Stimulated activated CD4-positive, alpha-beta T cell treated with anti-CD3 and anti-CD28 coated beads, Interleukin-1b, Interleukin-23, amount 100 ng/mL, for 1 hour (primary cell): ENCODE measurements at places on chromosomes 11 and 22.

DNA sequence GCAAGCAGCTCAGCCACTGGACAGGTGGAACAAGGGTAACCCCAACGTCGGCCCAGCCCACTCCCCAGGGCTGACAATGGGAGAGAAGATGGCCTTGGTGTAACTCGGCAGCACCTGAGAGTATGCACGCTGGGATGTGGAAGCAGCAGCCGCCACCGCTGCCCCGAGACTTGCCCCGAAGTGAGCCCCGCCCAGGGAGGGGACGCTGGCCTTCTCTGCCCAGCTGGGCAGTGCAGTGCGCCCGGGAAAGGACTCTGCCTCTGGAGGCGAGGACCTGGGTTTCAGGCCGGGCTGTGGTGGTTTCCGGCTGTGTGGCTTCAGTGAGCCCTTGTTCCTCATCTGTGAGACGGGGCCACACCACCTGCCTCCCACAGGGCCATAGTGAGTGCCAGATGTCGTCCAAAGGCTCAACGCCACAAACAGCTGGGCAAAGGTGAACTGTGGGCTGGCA, 8.6 kb upstream of the POLDIP3 start:
- no peak for DNase-seq

GRCh38 chr11:107859459-107860239, 1.1 kb upstream of the SLC35F2 start:
- no peak for DNase-seq

- no peak for DNase-seq
Observed at GRCh38 chr11:94303966-94304958, at the start of gene IZUMO1R. Gene IZUMO1R (plus strand): TSS chr11:94304580. CDS start chr11:94305637, 1,057 bp downstream.

DNA sequence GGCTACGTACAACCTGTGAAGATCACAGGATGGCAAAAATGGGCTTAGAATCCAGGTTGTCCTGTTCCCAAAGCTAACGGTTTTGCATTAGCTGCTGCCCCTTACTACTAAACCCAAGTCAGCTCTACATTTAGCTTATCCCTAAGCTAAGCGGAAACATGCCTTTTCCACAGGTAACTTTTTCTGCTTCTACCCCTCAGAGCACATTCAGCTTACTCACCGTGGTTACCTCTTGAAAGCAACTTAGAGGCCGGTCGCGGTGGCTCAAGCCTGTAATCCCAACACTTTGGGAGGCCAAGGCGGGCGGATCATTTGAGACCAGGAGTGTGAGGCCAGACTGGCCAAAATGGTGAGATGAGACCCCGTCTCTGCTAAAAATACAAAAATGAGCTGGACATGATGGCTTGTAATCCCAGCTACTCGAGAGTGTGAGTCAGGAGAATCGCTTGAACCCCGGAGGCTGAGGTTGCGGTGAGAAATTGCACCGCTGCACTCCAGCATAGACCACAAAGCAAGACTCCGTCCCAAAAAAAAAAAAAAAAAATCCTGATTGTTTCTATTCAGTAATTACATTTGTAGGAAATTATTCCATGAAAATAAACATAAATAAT, 790 bp upstream of the TMEM41B start:
- DNase-seq, result no peak

GRCh38 chr22:46942799-46943785, 180.6 kb downstream of the TBC1D22A start:
- no peak for DNase-seq

GRCh38 chr11:127627629-127628457, 627.3 kb upstream of the KIRREL3 start:
- DNase-seq, result no peak

DNA sequence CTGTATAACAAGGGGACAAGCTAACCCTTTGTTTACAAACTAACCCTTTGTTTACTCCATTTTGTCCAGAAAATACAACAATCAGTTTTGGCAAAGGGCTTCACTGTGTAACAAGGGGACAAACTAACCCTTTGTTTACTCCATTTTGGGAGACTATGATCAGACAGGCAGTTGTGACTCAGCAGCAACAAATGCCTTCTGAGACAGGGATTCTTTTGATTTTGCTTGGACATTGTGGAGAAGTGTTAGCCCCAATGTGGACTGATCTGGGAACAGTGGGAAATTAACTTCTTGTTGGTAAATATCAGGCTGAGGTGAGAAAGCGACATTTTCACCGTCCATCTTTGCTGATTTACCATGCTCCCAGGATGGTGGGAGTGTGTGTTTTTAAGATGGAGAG, 983 bp downstream of the EHF start:
- no peak for DNase-seq

- DNase-seq, result no peak
Observed at GRCh38 chr11:71339396-71339881, 87.1 kb upstream of the SHANK2 start.

GRCh38 chr11:120032766-120033390, 105.0 kb downstream of the TRIM29 start:
- no peak for DNase-seq

DNA sequence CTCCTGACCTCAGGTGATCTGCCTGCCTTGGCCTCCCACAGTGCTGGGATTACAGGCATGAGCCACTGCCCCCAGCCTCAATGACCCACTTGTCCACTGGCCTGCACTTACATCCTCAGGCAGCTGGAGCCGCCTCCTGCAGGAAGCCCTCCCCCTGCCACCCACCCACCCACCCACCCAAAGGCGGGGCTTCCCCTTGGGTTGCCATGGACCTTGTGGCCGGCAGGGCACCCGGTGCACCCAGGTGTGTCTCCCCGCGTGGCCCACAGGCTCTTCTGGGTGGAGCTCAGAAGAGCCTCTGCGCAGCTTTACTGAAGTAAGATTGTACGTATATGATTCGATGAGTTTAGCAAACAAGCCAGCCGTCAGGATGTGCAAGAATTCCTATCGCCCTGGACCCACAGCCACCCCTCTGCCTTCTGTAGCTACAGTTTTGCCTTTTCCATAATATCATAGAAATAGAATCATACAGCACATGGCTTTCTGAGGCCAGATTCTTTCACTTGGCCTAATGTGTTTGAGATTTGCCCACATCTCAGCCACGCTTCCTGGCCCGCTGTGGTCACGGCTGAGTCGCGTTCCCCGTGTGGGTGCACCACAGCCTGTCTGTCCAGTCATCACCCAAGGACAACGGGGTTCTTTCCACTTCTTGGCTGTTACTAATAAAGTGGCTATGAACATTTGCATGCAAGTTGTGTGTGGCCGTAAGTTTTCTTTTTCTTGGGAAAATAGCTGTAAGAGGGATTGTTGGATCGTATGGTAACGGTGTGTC, 5.3 kb upstream of the BRSK2 start:
- no peak for DNase-seq

DNA sequence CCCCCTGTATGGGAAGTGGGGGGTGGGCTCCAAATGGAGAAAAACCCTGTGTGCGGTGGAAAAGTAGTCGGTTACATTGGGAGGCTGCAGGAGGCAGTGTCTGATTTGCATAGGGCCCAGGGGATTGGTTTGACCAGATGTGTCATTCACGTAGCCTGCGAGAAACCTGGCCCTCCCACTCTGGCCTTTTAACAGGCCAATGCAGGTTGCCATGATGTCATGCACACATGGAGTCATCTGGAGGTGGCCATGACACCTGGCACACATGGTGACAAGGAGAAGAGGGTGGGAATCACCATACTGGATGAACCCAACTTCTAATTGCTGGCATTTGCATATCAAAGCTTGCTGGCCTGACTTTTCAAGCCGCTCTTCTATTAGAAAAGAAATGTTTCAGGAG, 50.6 kb downstream of the FAM181B start:
- no peak for DNase-seq

DNA sequence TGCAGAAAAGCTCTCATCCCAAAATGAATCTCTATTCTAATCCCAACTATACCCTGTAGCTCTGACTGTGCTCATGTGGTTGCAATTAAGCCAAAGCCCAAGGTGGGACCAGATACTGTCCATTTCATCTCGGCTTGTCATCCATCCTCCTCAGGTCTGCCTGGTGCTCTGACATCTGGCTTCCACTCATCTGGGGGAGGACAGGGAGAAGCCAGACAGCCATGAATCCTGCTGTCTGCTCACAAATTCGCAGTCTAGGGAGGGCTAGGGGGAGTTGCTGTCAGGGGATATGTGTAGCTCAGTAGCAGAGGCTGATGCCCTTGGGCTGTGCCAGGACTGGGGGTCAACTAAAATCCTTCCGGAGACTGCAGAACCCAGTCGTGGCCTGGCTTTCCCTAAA, 167.1 kb downstream of the ETS1 start:
- no peak for DNase-seq

GRCh38 chr11:11279956-11280689, 72.9 kb downstream of the CSNK2A3 start:
- DNase-seq, result no peak

GRCh38 chr11:61004180-61004611, 32.7 kb downstream of the CD6 start:
- DNase-seq, result no peak

DNA sequence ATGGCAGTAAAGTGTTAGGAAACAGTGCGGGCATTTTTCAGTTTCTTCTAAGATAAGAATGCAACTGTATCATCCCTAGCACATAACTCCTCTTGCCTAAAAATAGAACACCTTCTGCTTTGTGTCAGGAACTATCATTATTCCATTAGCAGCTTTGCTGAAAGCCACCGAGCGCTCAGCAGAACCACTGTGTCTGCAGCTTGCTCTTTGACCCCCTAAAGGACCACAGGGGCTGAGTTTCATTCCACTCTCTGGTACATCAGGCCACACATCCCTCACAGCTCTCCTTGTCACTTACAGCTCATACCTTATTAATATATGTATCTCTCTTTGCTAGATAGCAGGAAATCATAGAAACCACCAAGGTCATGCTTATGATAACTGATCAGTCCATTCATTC, 360.2 kb downstream of the KCNA4 start:
- no peak for DNase-seq

GRCh38 chr11:125945011-125945796, 640 bp upstream of the VSIG10L2 start:
- DNase-seq, result no peak

DNA sequence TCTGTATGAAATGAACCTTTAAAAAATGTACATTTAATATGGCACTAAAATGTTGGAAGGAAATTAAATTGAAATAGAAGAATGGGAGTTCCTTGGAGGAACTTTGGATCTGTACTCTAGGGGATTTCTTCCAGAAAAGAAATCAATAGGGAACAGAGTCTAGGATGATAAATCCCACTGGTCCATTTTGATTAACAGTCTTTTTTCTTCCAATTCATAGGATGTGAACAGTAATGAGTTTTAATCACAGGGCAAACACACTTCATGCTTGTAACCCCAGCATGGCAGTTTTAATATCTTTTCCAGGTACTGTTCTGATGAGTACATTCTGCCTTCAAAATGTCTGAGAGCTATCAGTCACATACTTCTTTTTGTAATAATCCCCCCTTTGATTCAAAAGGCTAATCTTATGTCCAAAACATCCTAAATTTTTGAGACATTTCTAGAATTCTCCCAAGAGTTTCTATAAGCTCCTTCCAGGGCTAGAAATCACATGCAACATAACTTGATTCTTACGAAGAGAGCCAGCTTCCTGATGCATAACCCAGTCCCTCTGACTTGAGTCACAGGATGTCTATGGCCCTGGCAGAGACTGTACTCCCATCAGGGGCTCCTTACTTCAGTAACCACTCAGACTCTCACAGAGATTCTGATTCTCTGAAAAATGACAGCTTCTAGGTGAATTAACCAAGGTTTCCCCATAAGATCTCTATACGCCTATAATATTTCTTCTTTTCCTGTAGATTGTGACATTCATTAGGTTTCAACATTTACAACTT, 112.9 kb downstream of the SLC36A4 start:
- DNase-seq, result no peak

DNA sequence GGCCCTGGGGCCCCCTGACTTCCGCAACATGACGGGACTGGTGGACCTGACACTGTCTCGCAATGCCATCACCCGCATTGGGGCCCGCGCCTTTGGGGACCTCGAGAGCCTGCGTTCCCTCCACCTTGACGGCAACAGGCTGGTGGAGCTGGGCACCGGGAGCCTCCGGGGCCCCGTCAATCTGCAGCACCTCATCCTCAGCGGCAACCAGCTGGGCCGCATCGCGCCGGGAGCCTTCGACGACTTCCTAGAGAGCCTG, 992 bp downstream of the LRFN4 start:
- DNase-seq, result no peak

GRCh38 chr22:45452565-45453379, 39.3 kb downstream of the RIBC2 start:
- DNase-seq, result no peak

DNA sequence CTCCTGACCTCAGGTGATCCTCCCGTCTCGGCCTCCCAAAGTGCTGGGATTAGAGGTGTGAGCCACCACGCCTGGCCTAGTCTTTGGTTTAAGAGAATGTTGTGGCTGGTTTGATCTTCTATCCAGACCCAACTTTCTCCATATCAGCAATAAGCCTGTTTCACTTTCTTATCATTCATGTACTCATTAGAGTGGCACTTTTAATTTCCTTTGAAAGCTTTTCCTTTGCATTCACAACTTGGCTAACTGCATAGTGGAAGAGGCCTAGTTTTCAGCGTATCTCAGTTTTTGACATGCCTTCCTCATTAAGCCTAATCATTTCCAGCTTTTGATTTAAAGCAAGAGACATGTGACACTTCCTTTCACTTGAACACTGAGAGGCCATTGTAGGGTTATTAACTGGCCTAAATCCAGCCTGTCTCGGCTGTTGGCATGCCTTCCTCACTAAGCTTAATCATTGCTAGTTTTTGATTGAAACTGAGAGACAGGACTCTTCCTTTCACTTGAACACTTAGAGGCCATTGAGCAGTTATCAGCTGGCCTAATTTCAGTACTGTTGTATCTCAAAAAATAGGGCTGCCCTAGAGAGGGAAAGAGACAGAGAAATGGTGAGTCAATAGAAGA, 13.1 kb upstream of the RPL3 start:
- no peak for DNase-seq

DNA sequence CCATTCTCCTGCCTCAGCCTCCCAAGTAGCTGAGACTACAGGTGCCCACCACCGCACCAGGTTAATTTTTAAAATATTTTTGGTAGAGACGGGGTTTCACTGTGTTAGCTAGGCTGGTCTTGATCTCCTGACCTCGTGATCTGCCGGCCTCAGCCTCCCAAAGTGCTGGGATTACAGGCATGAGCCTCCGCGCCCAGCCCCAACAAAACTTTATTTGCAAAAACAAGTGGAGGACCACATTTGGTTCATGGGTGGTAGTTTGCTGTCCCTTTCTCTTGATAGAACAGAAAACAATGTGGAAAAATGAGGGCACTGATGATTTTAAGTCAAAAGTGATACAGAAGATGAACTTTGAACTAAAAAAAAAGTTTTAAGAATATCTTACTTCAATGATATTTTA, 121.8 kb upstream of the SERPIND1 start:
- DNase-seq, result no peak
